ENCODE measurements at places on chromosomes 16 and 17. TPM values are rescaled to one million over a fixed set of nuclear protein-coding genes. Genes with fewer than 3 reads are reported as not detected.

NPB gene
- 0.74 TPM for total RNA-seq

DNA sequence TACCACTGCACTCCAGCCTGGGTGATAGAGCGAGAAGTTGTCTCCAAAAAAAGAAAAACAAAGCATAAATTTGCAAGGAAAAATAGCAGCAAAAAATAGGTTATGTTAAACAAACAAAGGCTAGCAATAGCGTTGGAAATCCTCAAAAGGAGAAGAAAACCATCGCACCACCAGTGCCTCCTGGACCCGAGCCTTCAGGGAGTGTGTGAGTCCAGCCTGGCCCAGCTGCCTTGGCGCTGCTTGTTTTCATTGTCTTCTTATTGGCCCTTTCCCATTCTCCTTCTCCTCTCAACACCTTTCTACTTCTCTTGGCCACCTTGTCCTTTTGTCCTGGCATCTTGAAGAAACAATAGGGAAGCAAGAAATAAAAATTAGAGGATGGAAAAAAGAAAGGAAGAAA lies 4.5 kb upstream of the UBALD2 start:
- DNase-seq: no peak

EIF3CL gene
- 428 TPM for total RNA-seq

DNA sequence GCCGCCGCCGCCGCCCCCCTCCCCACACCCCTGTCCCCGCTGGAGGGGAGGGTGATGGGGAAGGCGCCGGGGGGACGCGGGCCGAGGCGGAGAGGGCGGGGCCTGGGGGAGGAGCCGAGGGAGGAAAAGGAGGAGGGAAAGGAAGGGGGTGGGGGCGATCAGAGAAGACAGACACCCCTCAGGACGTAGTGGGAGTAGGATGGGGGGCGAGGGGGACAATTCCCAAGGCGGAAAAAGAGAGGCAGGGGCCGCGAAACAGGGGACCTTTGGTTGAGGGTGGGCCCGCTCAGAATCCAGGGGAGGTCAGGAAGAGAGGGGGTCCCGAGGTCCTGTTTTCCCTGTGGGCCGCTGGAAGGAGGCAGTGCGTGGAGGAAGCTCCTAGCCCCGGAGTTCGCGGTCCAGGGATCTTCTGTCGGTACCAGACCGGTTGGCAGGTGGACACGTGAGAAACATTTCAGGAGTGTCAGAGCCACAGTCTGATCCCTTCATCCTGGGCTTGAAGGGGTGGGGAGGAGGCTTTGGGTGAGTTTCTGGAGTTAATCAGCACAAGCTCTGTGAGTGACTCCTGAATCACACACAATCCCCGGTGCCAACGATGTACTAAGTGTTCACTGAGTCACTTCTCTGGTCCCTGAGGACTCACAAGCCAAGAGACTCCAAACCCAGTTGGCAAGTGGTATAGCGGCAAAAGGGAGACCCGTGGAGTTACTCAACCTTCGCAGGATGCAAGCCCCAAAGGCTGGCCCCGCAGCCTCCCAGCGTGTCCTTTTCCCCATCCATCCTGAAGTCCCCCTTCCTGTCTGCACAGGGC lies at the start of gene XYLT1:
Gene XYLT1, minus strand, starts transcription at position 53 of the 811 bp plus-strand sequence. CDS start 164 bp downstream, outside the sequence.
- DNase-seq: no peak

EXOC7 gene
- 83.1 TPM for total RNA-seq

DNA sequence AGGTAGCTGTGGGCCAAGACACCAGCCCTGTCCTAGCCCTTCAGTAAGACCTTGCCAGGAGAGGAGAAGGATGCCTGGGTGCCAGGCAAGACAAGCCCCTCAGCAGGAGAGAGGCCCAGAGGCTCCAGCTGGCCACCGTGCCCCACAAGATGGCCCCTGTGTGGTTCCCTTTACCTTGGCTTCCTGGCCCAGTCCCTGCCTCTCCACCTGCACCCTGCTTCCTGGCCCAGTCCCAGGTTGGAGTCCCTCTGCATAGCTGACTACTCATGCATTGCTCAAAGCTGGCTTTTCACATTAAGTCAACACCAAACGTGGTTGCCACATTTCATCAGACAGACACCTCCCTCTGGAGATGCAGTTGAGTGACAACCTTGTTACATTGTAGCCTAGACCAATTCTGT lies 4.0 kb downstream of the SYNGR3 start:
- no peak for DNase-seq

GRCh38 chr16:19696328-19696727 lies 21.7 kb downstream of the KNOP1 start:
- DNase-seq: peak; percentile 58

- no peak for DNase-seq
These were observed 4.8 kb downstream of the RNF213 start for GRCh38 chr17:80265205-80266068.

DNA sequence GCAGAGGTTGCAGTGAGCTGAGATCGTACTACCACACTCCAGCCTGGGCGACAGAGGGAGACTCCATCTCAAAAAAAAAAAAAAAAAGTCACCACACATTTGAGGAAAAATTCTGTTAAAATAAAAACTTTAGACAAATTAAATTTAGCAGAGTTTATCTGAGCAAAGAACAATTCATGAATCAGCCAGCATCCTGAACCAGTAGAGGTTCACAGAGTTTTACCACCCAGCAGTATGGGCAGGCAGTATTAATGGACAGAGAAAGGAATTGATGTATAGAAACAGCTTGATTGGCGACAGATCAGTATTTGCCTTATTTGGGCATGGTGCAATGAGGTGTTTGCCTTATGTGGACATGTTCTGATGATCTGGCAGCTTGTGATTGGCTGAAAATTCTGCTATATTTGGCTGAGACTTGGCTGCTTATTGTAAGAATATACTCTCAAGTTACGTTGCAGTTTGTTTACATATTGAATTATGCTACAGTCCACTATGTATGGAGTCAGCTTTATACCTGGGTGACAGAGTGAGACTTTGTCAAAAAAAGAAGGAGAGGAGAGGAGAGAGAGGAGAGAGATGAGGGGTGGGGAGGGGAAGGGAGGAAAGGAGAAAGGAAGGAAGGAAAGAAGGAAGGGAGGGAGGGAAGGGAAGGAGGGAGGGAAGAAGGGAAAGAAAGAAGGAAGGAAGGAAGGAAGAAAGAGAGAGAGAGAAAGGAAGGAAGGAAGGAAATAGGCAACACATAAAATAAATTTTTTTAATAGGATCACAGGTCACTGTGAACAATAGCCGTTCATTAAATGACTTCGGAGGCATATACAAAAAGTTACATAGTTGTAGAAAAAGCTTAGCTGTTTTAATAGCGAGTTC lies 14.6 kb downstream of the ABCC3 start:
- DNase-seq: no peak

CDRT15L2 gene
- total RNA-seq: not detected

PROCA1 gene
- 2.4 TPM for total RNA-seq

- DNase-seq: no peak
These were observed 593 bp upstream of the CD300E start for GRCh38 chr17:74624131-74624530.

DNA sequence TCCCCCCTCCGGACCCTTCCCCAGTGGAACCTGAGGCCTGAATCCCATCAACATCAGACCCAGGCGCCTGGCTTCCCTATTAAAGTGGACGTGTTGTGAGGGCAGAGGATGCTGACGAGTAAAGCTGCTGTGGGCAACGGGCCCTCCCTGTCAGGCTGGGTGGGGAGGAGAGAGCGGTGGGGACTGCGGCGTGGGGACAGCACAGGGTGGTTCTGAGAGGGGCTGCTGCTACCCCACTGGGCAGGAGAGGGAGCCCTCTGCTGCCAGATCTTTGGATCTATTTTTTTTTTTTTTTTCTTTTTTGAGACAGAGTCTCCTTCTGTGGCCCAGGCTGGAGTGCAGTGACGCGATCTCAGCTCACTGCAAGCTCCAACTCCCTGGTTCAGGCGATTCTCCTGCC lies 5.9 kb downstream of the CA5A start:
- no peak for DNase-seq

LPCAT2 gene
- total RNA-seq: not detected

GRCh38 chr16:4656695-4657686 lies 32.4 kb downstream of the MGRN1 start:
- DNase-seq: no peak

Data from G401 (cell line).